ENCODE measurements at places on chromosomes 2 and 18.
A peak's percentile ranks its signal among the peaks of the same experiment; 100 is the strongest.

DNA sequence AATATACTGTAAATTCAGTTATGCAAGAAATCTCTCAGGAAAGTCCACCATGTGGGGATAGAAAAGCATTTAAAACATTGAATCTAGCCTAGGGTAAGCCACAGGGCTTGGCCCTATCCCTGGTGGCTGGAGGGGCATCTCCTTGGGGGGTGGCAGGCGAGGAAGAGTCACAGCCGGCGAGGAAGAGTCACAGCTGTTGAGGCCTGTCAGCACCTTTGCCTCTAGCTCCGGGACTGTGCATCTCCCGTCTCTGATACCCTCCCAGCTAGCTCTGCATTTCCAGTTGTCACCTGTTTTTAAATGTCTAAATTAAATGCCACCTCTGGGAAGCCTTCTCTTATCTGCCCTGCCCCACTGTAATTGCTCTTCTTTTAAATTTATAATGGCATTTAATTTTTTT, 276.7 kb downstream of the ZNF407 start:
- no peak for DNase-seq

- DNase-seq, result no peak
Observed at GRCh38 chr2:218569661-218570500, 1.2 kb downstream of the CNOT9 start.

DNA sequence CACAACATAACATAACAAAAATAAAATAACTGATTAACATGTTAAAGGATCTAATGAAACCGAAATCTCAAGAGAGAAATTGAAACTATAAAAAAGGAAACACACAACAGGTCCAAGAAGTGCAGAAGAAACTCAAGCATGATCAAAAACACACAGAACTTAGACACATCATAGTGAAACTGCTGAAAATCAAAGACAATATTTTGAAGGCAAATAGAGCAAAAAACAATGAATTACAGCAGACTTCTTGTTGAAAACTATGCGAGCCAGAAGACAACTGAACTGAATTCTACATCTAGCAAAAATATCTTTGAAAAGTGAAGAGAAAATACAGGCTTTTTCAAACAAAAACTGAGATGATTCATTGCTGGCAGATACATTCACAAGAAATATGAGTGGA, 61.3 kb downstream of the UGP2 start:
- no peak for DNase-seq

DNA sequence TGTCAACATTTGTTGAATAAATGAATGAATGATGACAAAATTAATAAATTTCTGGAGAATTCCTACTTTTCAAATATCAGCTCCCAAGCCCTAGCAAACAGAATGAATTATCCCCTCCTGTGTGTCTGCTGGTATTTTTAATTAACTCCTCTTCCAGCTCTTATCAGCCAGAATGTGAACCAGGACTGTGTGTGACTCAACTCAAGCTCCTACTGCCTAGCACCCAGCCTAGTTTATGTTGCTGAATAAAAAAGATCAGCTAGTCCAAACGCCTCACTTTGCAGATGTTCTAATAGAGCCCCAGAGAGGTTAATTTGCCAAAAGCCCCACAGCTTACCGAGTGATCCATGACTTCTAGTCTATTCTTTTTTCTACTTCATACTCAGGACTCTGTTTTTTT, 50.3 kb downstream of the RABL2A start:
- DNase-seq, result no peak

GRCh38 chr2:172427256-172427989, at the start of gene ITGA6:
Gene ITGA6, plus strand, starts transcription at chr2:172427586.
- peak; percentile 66 for DNase-seq

GRCh38 chr2:121019071-121019470, 265.9 kb downstream of the TFCP2L1 start:
- DNase-seq, result no peak

DNA sequence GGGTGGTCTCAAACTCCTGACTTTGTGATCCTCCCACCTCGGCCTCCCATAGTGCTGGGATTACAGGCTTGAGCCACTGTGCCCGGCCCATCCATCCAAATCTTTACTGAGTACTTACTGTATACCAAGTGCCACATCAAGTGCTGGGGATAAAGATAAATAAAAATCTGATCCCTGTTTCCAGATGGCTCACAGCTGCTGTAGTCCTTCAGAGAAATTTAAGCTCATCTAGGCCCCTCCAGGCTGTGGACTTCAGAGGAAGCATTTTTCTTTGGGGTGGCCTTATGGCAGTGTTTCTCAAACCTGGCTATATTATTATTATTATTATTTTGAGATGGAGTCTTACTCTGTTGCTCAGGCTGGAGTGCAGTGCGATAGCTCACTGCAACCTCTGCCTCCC, 33.7 kb upstream of the GTF2A1L start:
- DNase-seq, result no peak

- DNase-seq, result peak; percentile 55
Observed at GRCh38 chr2:73981081-73982001, 3.4 kb upstream of the TET3 start.

- no peak for DNase-seq
Observed at GRCh38 chr2:140880573-140880972, 1250.2 kb downstream of the LRP1B start.

DNA sequence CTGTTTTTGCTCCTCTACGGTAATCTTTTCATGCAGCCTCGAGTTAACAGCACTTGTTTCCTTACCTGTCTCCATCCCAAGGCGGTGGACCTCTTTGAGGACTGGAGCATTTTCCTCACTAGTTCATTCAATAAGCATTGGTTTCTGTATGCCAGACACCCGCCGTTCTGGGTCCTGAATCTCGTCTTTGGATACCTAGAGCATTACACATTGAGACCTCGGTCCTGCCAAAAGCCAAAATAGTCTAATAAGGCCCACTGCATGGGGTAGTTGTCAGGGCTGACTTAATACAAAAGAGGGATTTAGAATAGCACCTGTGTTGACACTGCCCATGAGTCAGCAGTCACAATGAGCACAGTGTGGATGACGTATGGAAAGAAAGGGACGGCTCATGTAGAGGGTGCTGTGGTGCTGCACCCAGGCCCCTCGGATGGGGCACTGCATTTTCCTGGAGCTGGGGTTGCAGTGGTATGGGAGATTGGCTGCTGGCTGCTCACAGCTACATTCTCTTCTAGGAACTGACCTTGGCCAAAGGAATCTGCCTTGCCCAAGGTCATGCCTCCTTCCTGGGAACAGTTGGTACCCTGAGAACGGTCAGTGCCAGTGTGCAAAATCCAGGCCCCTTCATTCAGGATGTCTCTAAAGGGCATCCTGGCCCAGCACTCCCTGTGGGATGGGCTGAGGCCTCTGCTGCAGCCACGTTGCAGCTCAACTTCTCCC, 126.9 kb upstream of the NCK2 start:
- DNase-seq, result no peak

Measured in stimulated activated CD4-positive, alpha-beta T cell treated with anti-CD3 and anti-CD28 coated beads, Interleukin-1b, Interleukin-23, amount 100 ng/mL, for 48 hours (primary cell).